Fibroblast of mammary gland (primary cell): ENCODE measurements at places on chromosomes 13 and 19.

GRCh38 chr19:40235238-40236025 lies 8.9 kb upstream of the CCNP start:
- no peak for DNase-seq

DNA sequence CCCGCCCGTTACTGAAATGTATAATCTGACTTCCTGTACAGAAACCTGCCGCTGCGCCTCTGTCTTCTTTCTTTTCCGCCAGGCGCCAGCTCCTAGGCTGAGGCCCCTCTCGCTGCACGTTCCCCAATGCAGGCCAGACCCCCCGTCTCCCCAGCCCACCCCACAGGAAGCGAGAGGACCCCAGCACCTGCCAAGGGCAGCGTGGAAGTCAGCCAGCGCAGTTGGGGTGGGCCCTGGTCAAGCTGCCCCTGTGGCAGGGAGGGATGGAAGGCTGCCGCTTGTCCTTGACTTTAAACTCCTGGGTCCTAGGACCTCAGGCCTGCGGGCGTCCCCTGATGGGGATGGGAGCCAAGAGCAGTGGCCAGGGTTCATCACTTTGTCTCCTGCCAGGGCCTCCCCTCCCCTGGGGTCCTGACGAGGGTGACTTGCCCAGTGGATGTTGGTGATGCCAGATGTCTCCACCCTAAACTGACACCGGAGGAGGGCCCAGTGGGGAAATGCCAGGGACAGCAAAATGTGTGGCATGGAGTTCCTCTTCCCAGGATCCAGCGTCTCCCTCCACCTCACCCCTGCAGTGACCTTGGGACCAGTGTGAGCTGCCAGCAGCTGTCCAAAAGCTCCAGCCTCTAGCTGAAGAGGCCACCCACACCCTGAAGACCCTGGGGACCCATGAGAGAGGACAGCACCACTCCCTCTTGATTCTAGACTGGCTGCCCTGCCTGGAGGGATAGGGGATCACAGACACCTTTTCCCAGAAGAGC lies 8.5 kb upstream of the MARCHF2 start:
- DNase-seq: no peak

DNA sequence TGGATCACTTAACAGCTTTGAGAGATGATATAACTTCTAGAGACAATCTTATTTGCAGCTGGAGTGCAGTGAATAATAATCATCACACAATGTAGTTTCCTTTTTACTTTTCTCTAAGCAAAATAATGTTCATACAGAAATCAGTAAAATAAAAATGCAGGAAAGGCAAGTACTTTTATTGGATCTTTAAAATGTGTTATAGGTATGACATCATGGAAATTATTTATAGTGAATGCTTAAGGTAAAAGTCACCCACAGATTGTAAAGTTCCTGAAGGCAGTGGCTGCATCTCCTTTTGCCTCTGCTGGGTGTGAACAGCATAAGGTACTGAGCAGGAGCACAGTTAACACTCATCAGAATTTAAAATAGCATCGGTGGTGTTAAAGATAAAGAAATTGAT lies 17.3 kb upstream of the IL17D start:
- DNase-seq: no peak

DNA sequence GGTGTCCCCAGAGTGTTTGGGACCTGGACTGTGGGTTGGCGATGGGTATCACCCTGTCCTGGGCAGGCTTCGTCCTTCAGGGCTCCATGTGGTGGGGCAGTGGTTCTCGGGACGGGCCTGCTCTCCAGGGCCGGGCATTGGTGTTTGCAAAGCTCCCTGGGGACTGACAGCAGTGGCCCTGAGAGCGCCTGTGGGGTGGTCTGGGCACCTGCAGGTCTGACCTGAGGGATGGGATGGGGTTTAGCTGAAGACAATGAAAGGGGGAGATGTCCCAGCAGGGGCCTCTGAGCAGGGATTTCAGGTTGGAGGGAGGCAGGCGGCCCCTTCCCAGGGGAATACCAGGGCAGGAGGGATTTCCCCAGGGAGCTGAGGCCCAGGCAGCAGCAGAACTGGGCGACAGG lies 68.3 kb upstream of the MCF2L start:
- DNase-seq: no peak

DNA sequence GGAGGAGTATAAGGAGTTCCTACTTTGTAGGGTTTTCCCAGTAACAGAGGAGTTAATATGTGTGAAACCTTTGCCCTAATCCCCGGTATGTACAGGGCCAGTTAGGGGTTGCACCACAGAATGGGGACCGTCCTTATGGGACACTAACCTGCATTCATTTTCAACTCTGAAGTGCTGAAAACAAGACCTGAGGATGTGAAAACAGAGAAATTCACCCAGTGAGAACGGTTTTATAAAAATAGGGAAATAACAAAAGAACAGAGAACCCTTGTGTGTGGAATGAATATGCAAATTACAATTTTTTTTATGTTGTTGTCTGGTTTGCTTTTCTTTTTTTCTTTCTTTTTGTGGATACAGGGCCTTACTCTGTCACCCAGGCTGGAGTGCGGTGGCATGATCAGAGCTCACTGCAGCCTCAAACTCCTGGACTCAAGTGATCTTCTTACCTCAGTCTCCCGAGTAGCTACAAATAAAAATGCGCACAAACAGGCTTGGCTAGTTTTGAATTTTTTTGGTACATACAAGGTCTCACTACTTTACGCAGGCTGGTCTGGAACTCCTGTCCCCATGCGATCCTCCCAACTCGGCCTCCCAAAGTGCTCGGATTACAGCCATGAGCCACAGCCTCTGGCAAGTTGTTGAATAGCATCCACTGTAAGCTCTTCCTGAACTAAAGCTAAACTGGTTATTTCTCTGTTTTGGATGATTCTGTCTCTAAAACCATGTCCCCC lies 10.6 kb downstream of the CLC start:
- DNase-seq: no peak

DNA sequence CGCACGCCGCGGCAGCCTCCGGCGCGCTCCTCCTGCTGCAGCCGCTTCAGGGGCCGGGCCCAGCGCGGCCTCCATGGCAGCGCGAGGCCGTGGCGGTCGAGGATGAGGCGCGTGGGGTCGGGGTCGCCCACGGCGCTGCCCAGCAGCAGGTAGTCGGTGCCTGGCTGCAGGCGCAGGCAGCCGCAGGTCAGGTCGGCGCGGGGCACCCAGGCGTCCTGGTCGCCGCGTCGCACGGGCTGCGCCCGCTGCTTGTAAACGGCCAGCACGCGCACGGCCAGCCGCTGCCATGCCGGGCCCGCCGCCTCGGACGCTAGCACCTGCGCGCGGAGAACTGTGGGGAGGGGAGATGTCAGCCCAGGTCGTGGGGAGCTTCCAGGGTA lies 11.1 kb downstream of the NTN5 start:
- DNase-seq: no peak

GRCh38 chr13:95382916-95383315 lies 81.7 kb upstream of the ABCC4 start:
- no peak for DNase-seq

GRCh38 chr19:33470040-33470330 lies 51.6 kb downstream of the PEPD start:
- no peak for DNase-seq

DNA sequence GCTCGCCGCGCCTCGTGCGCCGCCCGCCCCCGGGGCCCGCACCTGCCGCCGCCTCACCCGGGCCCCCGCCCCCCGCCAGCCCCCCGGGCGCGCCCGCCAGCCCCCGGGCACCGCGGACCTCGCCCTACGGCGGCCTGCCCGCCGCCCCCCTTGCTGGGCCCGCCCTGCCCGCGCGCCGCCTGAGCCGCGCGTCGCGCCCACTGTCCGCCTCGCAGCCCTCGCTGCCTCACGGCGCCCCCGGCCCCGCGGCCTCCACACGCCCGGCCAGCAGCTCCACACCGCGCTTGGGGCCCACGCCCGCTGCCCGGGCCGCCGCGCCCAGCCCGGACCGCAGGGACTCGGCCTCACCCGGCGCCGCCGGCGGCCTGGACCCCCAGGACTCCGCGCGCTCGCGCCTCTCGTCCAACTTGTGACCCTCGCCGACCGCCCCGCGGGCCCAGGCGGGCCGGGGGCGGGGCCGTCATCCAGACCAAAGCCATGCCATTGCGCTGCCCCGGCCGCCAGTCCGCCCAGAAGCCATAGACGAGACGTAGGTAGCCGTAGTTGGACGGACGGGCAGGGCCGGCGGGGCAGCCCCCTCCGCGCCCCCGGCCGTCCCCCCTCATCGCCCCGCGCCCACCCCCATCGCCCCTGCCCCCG lies 17.2 kb downstream of the POLRMT start:
- no peak for DNase-seq
